ENCODE measurements at places on chromosomes 1 and 21.

GRCh38 chr1:35058988-35059387, 20.2 kb upstream of the ZMYM1 start:
- DNase-seq: no peak

DNA sequence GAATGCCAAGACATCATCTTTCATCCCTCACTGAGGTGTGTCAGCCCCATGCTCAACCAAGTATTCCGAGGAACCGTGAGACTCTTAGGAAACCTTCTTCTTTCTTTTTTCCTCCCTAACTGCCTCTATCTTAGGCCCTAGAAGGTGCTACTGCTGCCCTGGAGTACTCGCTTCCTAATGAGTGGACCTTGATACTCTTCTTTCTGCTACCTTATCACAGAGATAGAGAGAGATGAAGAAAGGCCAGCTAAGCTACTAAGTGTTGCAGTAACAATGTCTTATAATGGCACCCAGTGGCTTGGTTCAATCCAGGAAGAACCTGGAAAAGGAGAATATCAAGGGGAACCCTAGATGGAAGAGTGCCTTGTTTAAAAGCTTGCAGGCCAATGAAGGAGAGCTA, 86.6 kb downstream of the KIRREL1 start:
- DNase-seq: no peak

DNA sequence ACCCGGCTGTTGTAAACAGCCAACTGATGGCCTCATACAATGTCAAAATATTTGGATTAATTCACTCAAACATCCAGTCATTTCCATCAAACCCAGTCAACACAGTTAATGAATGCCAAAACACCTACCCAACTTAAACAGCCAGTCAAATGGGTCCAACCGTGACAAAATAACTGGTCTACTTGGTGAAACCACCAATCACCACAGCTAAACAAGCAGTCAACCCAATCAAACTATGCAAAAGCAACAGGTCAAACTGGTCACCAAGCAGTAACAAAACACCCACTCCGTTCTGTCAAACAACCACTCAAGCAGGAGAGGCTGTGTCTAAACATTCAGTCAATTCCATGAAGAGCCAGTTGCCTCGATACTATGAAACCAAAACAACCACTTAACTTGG, 119.2 kb downstream of the FOXD2 start:
- DNase-seq: no peak

GRCh38 chr1:243850202-243850451, at the start of gene AKT3:
Gene AKT3 (minus strand): TSS chr1:243850243. CDS start chr1:243843170, 7,073 bp downstream.
- DNase-seq: no peak

DNA sequence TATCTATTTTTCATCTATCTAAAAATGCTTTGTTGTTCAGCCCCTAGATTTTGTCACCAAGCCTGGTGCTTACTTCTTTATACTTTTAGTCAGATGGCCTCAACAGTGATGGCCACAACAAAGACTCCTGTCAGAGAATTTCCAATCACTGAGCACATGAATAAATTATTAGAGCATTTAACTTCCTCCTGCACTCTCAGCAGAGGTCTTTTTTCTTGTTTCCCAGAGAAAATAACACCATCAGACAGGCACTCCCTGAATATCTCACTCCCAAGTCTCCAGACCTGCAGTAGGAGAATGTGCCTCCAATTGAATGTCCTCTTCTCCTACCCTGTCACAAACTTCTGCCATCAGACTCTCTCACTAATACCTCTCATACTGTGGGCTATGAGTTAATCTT, 616.0 kb upstream of the NR5A2 start:
- DNase-seq: no peak
